Sigmoid colon (tissue), 7 donors: ENCODE measurements at places on chromosomes 1 and 21.

GRCh38 chr1:35633547-35633946 lies 7.8 kb downstream of the PSMB2 start:
- H3K27me3 ChIP-seq = no peaks in the 10 kb centered on the region
- no peak overlapping the region for H3K4me3 ChIP-seq
- H3K4me1 ChIP-seq = no peaks in the 10 kb centered on the region
- H3K27ac ChIP-seq = no peak overlapping the region
- DNase-seq = no peak

DNA sequence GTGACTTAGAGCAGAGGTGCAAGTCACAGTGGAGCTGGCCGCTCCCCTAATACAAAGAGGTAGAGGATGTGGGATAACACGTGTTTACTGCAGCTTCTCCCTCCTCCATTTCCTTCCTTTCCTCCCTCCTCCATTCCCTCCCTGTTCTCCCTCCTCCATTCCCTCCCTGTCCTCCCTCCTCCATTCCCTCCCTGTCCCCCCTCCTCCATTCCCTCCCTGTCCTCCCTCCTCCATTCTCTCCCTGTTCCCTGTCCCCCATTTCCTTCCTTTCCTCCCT lies 124.0 kb downstream of the CRYAA start:
- DNase-seq = no peak
- H3K4me1 ChIP-seq = no peaks in the 10 kb centered on the region
- H3K27ac ChIP-seq = no peak overlapping the region
- H3K27me3 ChIP-seq = peaks cover 5% of the 10 kb centered on the region

DNA sequence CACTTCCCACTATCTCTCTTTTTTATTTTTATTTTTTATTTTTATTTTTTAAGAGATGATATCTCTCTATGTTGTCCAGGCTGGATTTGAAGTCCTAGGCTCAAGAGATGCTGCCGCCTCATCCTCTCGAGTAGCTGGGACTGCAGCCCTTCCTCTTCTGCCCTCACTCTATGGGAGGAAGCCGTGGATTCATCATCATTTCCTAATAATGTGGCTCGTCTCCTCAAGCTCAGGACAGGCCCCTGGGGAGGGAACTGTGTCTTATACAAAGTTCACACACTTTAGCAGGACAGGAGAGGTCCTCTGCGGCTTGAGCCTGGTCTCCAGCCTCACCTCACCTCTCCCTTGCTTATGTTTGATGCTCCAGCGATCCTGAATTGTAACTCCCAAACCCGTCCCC lies 16.5 kb upstream of the IFFO2 start:
- H3K36me3 ChIP-seq = no peaks in the 10 kb centered on the region
- peak; percentile 35 for DNase-seq
- H3K4me1 ChIP-seq = peaks cover 9% of the 10 kb centered on the region
- no peak overlapping the region for H3K27ac ChIP-seq

DNA sequence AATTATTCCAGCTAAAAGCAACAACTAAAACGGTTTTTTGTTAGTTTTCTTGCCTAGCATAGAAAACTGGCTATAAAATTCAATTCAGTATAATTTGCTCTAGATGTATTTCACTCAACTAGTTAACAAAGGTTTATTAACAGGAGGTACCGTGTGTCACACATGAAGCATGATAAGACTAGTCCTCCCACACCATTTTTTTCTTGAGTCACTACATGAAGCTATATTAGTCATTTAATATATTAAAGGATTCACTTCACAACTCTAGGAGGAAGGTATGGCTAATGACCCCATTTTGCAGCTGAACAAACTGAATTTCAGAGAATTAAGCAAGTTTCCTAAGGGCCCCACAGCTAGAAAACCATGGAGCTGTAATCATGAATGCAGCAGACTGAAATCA lies 307.8 kb upstream of the USP25 start:
- no peak overlapping the region for H3K4me3 ChIP-seq
- H3K36me3 ChIP-seq = no peaks in the 10 kb centered on the region
- DNase-seq = no peak
- no peaks in the 10 kb centered on the region for H3K27me3 ChIP-seq

DNA sequence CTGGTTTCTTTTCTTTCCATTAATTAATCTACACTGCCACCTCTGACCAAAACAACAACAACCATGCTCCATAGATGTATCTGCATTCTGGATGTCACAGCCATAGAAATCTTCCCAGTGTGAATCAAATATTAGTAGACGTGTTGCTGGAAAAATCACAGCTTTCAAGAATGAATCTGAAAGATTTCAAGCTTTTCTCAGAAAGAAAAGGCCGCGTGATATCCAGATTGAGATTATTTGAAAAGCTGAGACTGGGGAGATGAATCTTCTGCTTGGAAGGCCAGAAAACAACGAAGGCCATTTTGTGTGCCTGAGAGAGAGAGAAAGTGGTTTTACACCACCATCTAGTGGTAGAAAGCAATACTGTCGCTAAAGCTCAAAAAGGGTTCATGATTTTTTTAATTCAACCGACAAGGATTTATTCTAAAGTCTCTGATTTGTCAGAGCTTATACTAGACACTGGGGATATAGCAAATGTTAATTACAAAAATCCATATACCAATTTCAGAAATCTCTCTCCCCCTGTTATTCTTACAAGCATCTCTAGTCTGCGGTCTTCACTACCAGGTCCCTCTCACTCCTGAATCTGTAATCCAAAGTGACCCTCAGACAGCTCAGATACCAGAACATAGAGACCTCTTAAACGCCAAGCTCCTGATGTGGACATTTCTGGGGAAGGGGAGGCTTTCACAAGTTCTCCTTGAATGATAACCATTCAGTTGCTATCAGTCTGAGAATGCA lies 87.5 kb upstream of the SGIP1 start:
- H3K36me3 ChIP-seq = no peaks in the 10 kb centered on the region
- no peak overlapping the region for H3K4me3 ChIP-seq
- no peak overlapping the region for H3K27ac ChIP-seq
- peaks cover 15% of the 10 kb centered on the region for H3K4me1 ChIP-seq
- H3K27me3 ChIP-seq = no peaks in the 10 kb centered on the region
